ENCODE measurements at places on chromosomes 1 and 21.

- no peak for DNase-seq
Measured at GRCh38 chr1:37699147-37699546, 6.8 kb downstream of the CDCA8 start.

DNA sequence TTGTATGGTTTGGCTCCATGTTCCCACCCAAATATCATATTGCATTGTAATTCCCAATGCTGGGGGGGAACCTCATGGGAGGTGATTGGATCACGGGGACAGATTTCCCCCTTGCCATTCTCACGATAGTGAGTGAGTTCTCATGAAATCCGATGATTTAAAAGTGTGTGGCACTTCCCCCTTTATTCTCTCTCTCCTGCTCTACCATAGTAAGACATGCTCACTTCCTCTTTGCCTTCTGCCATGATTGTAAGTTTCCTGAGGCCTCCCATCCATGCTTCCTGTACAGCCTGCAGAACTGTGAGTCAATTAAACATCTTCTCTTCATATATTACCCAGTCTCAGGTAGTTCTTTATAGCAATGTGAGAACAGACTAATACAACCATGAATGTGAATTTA, 211.6 kb upstream of the NR5A2 start:
- no peak for DNase-seq

DNA sequence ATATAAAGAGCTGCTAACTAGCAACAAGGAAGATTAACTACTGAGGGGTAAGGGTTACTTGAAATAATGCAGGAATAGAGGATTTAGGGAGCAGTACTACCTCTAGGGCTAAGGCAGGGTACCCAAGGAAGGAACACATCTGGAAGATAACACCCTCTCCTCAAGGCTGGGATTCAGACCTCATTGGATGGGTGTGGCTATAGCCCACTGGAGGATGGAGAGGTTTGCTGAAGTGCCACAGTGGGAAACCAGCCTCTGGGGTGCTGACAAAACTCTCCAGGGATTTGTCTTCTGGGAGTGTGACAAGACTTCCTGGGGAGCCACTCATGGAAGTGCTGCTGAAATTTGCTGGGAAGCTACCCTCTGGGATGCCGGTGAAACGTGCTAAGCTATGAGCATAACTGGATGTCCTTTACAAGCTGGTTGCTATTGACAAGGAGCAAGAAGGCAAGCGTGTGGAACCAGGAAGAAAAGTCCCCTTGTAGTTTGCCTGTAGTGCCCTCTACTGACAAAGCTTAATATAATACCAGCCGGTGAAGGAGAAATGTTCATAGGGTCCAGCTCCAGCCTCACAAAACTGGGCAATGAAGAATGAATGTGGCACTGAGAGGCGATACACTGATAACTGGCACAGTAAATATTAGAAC, 122.8 kb upstream of the USP24 start:
- DNase-seq, result no peak

DNA sequence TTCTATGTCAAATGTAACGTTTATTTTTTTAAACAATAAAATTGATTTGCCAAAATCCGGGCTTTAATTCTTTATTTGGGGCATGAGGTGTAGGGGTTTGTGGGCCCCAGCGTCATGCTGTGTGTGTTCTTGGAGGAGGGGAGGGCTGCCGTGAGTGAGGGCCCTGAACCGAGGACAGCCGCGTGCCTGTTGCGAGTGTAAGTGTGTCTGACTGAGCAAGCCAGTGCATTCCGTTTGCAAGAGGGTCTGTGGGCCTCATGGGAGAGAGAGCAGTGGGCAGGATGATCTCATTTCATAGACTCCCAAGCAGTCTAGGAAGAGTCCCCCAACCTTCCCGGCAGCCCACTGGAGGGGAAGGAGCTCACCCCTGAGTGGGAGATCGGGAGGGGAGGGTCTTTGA, 21.4 kb upstream of the SPSB1 start:
- no peak for DNase-seq

GRCh38 chr21:28635541-28635940, 357.1 kb downstream of the LTN1 start:
- DNase-seq, result no peak

DNA sequence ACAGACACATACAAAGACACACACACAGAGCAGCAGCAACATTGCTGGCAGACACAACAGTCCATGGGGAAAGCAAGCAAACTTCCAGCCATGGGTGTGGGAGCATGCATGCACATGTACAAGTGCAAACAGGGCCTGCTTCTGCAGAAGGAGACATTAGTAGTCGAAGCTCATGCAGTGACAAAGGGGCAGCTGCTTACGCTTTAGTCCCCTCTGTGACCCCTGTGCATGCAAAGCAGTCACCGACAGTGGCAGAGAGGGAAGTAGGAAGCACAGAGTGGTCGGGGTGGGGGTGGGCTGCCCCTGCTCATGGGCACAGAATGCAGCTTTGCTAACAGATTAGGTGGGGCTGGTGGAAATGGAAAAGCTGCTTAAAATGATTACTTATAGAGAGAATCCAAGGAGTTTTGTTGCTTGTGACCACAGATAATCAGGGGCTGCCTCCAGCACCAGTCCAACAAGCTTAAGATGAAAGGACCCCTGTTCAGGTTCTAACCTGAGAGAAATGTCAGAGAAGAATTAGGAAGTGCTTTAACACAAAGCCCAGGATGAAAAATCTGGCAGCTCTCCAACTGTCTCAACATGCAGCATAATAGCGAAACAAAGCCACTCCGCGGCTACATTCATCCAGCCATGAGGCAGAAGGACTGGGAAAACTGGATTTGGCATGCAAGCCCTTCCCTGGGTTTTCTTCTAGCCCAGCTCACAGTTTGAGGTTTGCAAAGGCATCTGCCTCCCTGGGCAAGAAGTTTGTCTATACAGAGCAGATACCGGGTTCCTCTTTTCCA, 378.9 kb downstream of the KCNH1 start:
- no peak for DNase-seq

- no peak for DNase-seq
Measured at GRCh38 chr21:19350286-19350685, 946.7 kb upstream of the TMPRSS15 start.

- DNase-seq, result no peak
Measured at GRCh38 chr1:153312570-153313186, at the start of gene PGLYRP3. Gene PGLYRP3 (minus strand): TSS chr1:153312952. CDS start chr1:153310665, 2,287 bp downstream.

- DNase-seq, result no peak
Measured at GRCh38 chr1:113029822-113030221, 43.2 kb upstream of the LRIG2 start.

All from non-pigmented ciliary epithelial cell (primary cell).